ENCODE measurements at places on chromosomes 3 and 15. TPM values are rescaled to one million over a fixed set of nuclear protein-coding genes. Genes with fewer than 3 reads are reported as not detected.

DNA sequence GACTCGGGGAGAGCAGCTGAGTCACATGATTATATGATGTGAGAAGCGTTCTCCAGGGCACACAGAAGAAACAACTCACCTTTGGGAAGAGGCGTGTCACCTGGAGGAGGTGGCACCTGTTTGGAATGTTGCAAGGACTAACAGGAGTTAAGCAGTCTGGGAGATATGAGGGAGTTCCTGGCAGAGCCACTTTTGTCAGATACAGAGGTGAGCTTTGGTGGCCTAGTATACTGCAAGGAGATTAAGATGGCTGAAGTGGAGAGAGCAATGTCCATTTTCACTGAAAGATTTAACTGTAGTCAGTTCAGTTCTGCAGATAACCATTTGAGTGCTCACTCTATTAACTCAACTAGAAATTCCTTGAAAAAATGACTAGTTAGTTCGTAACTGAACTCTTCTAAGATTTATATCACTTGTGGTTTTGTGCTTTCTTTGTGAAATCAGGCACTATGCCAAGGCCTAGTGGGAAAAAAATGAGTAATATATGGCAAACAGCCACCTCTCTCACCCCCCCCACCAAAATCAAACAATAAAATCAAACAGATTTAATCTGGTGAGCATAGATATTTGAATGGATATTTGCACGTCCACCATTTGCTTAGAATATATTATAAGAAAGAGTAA is 61.3 kb downstream of the CRYBG3 start:
- DNase-seq, result no peak

DNA sequence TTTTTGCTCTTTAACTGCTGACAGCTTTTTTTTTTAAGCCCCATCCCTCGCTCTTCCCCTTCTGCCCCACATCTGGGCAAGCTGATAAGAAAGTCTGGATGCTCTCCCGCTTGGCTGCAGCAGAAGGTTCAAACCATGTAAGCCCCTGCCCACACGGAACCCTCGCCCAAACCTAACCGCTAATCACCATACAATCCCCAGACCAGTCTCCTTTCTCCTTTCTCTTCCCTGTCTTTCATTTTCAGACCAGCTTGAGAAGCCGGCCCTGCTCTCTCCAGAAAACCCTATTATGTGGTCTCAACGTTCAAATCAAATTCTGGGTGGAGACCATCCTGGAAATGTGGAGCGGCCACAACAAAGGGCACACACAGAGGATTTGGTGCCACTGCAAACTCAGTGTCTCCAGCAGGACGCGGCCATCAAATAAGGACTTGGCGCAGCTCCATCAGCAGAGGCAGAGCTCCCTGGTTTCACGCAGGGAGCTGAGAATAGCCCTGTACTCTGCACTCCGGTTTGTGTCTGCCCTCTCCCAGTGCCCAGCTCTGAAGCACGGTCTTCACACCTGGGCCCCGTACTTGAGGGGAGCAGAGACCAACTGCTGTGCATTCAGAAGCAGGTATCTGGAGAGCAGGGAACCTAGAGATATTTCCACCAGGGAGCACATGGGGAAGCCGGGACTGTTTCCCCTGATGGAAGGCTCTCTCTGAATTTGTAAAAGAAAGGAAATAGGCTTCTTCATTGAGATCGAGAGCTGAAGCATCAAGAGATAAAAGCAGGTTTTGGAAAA is 92.6 kb downstream of the XXYLT1 start:
- DNase-seq, result no peak

- no peak for DNase-seq
Observed at GRCh38 chr3:123687286-123687685, 102.4 kb upstream of the HACD2 start.

- DNase-seq, result no peak
Observed at GRCh38 chr3:36444909-36445308, 64.6 kb downstream of the STAC start.

HIGD2B gene
- total RNA-seq, result 0.39 TPM

Measured in natural killer cell treated with Interleukin-12 subunit alpha and Interleukin-12 subunit beta and Interleukin-15 and Interleukin-18, amount 100 ng/mL, for 72 hours (primary cell).